Progenitor cell of endocrine pancreas (in vitro differentiated cells): ENCODE measurements at places on chromosomes 6 and 20. TPM values are rescaled to one million over a fixed set of nuclear protein-coding genes. Genes with fewer than 3 reads are reported as not detected.

The FRK gene
- 8.6 and 8.8 TPM in 2 replicates for total RNA-seq

The HMGA1 gene
- 748 and 769 TPM in 2 replicates for total RNA-seq

The SSTR4 gene
- not detected in 2 replicates for total RNA-seq

The OGFRL1 gene
- 9.4 and 10.4 TPM in 2 replicates for total RNA-seq

The PAX1 gene
- 1.3 and 3.3 TPM in 2 replicates for total RNA-seq

The HSPA1L gene
- total RNA-seq = 2.4 and 2.5 TPM in 2 replicates

The TRIM39 gene
- total RNA-seq = 17.9 TPM in 2 replicates

The NOX3 gene
- total RNA-seq = not detected in 2 replicates

The SNAP25 gene
- total RNA-seq = 7.7 and 8.2 TPM in 2 replicates

The BPI gene
- not detected in 2 replicates for total RNA-seq

The SPATS1 gene
- not detected in 2 replicates for total RNA-seq

The TPBG gene
- 31.3 and 32.0 TPM in 2 replicates for total RNA-seq

The EEF1A2 gene
- total RNA-seq = 11.0 and 11.8 TPM in 2 replicates

The SRSF12 gene
- 20.0 and 22.2 TPM in 2 replicates for total RNA-seq

The CASS4 gene
- total RNA-seq = 0.09 and 0.26 TPM in 2 replicates

The ENPP3 gene
- total RNA-seq = not detected in 2 replicates

The CDSN gene
- not detected in 2 replicates for total RNA-seq

The PARD6B gene
- 29.7 and 32.9 TPM in 2 replicates for total RNA-seq

The TP53INP2 gene
- total RNA-seq = 31.5 and 33.0 TPM in 2 replicates

The NFATC2 gene
- total RNA-seq = 10.1 and 11.2 TPM in 2 replicates

The RPS18 gene
- total RNA-seq = 1,974 and 2,131 TPM in 2 replicates

The FIG4 gene
- 30.0 and 31.0 TPM in 2 replicates for total RNA-seq

The GNMT gene
- total RNA-seq = 1.3 and 1.7 TPM in 2 replicates

The ZNF341 gene
- 8.0 and 8.3 TPM in 2 replicates for total RNA-seq

The FOXC1 gene
- total RNA-seq = 0.46 and 1.1 TPM in 2 replicates

The WFDC2 gene
- total RNA-seq = 161 and 188 TPM in 2 replicates

The SDC4 gene
- 112 and 121 TPM in 2 replicates for total RNA-seq
